SHP77 treated with DMSO at 0.1 percent for 48 hours (cell line): ENCODE measurements at places on chromosomes 6 and 20.

GRCh38 chr6:45877970-45878590 is 137.6 kb downstream of the CLIC5 start:
- no peak for DNase-seq

DNA sequence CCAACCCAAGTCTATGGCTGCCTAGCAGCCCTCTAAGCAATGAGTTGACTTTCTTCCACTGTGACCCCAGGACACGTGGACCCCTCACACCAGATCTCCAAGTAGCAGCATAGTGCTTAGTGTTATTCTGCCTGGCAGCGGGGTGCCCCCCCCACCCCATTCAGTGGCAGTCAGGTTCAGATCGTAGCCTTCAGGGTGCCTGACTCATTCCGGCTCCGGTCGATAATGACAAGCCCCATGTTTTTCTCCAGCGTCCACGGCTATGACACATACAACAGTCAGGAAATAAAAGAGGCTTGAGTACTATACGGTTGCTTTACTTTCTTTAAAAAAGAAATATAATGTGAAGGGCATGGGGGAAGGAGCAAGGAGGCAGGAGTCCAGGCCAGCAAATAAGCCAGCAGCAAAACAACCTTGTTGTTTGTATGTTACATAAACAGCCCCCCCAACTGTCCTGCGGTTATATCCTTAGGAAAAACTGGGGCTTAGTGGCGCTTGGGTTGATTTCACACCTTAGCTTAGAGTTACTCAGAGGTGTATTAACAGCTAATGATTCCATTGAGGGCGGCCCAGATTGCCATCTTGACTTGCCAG is 23.1 kb downstream of the GNAS start:
- DNase-seq, result no peak

GRCh38 chr6:152004896-152005295 is 197.4 kb downstream of the ESR1 start:
- DNase-seq, result no peak

GRCh38 chr6:1901556-1901955 is 291.8 kb downstream of the FOXC1 start:
- no peak for DNase-seq

DNA sequence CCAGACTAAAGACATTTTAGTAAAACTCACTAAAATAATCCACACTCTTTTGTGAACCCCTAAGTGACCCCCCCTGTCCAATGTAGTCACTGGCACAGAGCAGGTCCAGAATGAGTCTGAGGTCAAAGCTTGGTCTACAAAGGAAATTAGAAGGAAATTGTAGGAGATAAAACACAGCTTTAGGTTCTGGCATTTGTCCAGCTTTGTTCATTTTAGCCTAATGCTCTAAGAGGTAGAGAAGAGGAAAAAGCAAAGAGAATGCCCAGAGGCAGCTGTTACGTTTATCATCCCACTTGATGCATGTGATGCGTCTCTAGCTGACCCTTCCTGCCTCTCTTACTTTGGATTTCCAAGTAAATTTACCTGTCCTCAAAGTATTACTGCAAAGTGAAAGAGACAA is 62.5 kb downstream of the CNKSR3 start:
- no peak for DNase-seq

- no peak for DNase-seq
Observed at GRCh38 chr6:37021356-37022129, 16.1 kb downstream of the FGD2 start.

- DNase-seq, result no peak
Observed at GRCh38 chr20:19916531-19917485, 100.4 kb upstream of the NAA20 start.

DNA sequence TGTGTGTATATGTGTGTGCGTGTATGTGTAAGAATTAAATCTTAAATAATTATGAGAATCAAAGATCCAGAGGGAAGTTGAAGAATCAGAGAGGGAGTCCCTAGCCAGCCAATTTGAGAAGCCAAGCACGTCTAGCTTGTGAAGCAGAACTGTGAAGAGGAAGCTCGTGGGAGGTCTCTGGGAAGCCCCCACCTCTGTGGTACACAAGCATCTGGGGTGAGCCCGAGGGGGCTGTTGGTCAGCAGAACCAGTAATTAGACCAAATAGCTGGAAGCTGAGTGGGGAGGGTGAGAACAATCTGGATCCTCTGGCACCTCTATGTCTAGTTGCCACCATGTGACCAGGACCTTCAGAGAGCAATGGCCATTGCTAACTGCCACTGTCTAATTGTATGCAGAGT is 310.0 kb upstream of the PRND start:
- DNase-seq, result no peak

GRCh38 chr6:48883116-48883515 is 579.9 kb downstream of the MMUT start:
- no peak for DNase-seq

DNA sequence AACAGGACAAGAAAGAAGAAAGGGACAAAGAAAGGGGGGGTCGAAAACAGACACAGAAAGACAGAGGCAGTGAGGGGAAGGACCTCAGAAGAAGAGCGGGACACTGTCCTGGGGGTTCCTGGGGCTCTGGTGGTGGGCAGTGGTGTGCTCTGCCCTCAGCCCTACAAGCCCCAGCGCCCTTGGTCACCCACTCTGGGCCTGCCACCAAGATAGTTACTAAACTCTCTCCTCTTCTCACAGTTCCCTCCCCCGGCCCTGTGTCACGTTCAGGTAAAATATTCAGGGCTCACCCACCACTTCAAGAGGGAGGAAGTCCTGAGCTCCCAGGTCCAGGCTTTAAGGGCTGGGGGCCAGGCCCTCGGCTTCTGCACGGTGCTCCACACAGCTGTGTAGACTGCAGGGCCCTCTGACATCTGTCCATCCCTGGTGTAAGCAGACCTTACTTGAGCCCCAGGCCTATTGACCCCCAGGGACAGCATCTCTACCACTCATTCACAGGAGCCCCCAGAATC is 87.4 kb downstream of the MRPL14 start:
- no peak for DNase-seq

GRCh38 chr20:25273046-25273445 is 25.2 kb downstream of the PYGB start:
- DNase-seq, result no peak

DNA sequence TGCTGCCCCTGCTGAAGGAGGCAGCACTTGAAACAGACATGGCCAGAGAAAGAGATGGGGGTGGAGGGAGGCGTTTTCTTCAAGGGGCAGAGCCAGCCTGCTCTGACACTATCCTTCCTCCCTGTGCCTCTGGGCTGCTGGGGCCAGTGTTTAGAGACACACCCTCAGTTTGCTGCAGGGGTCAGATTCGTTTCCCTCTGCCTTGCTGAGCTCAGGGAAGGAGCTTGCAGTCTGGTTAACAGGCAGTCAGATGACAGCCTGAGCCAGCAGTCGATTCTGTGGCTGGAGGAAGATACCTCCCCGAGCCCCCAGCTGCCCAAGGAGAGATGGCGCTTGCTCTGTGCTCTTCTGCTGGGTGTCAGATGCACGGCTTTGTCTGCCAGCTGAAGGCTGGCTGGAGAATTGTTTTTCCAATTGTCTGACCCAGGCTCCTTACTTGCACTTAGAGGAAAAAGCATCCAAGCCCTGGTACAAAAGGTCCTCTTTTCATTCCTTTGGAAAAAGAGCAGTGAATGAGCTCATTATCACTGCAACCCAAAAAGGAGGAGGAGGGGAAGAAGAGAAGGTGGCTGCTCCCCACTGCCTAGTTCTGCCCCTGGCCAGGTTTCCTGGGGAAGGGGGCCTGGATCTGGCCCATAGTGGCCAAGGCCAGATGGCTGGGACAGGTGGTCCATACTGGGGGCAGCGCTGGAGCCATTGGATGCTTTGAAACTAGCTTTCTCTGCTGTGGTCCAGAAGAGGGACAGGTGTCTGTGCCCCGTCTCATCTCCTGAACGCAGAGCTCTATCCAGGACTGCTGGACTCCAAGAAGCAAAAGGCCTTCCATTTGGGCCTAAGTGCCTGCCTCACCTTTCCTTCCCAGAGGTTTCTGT is 88.2 kb downstream of the TCP11 start:
- DNase-seq, result no peak

DNA sequence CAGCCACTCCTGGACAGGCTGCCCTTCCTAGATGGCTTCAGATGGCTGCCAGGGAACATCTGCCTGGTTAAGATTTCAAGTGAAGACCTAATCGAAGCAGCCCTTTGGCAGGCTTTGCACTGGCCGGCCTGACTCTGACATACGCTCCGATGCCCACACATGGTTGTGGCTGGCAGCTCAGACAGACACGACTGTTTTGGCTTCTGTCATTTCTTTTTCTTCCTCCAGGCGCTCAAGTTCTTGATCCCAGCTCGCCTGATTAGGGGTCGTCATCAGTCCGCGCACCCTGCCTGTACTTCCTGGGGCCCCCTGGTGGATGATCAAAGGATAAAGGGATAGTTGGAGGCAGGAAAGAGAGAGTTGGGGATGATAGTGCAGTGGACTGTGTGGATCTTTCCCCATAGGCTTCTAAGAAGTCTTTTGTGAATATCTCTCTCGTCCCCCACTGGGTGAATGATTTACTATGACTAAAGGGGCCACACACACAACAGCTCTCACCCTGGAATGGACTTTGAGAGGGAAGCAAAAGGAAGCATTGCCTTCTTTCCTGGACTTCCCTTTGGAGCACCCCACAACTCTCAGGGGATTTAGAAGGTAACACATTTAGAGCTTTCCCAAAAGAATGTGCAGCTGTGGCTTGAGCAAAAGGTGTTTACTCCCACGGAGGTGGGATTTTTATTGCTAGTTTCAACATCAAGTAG is 21.4 kb upstream of the TRAM2 start:
- DNase-seq, result peak; percentile 64

- DNase-seq, result no peak
Observed at GRCh38 chr20:41094353-41095055, 42.8 kb upstream of the PLCG1 start.

GRCh38 chr6:89977808-89978748 is 83.8 kb downstream of the GJA10 start:
- peak; percentile 69 for DNase-seq

- no peak for DNase-seq
Observed at GRCh38 chr20:50646483-50646996, 44.8 kb downstream of the RIPOR3 start.

GRCh38 chr20:8408587-8409307 is 276.7 kb downstream of the PLCB1 start:
- DNase-seq, result no peak

- DNase-seq, result no peak
Observed at GRCh38 chr20:57212534-57213276, 53.7 kb downstream of the BMP7 start.

GRCh38 chr6:75813476-75814250 is 64.6 kb downstream of the MYO6 start:
- DNase-seq, result no peak

GRCh38 chr20:57627339-57627738 is 7.1 kb upstream of the ZBP1 start:
- no peak for DNase-seq

DNA sequence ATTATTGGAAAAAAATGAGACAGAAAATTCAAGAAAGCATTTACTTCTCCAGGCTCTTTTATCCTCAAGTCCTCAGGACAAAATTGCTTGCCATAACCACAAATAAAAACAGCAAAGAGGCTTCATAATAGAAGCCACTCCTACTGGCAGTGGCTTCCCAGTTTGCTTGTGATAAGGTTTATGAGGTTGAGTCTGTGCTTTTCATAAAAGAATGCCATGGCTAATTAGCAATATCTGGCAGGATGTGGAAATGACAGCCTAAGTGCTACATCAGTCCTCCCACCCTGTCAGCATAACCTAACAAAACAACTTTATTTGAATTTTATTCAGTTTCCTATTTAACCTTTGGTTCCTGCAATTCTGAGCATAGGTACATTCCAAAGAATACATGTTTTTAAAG is 80.9 kb upstream of the HTR1E start:
- DNase-seq, result no peak

GRCh38 chr20:23753589-23753988 is 2.9 kb upstream of the CST1 start:
- DNase-seq, result no peak

DNA sequence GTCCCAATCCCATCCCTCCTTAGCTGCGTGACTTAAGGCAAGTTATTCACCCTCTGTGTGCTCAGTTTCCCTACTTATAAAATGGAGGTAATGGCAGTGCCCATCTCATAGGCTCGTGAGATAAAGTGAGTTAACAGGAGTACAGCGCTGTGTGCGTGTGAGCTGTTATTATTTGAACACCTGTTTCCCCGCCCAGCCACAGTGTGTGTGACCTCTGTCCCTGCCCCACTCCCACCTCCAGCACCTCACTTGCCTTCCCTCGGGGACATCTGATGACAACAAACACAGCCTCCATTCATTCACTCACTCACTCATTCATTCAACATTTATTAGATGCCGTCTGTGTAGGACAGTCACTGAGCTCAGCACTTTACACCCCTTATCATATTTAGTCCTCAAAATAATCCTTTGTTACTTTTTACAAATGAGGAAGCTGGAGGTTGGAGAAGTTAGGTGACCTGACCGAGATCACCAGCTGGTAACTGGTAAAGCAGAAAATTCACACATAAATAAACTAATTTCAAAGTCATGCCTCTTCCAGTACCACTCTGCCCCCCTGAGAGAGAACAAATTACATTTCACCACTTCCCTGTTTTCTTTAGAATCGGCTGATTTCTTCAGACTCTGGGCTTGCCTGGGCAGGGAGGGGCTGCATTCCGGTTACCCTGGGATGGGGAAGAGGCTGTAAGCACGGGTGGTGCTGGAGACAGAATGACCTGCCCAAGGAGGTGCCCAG is 58.6 kb downstream of the CPNE5 start:
- DNase-seq, result peak; percentile 22

DNA sequence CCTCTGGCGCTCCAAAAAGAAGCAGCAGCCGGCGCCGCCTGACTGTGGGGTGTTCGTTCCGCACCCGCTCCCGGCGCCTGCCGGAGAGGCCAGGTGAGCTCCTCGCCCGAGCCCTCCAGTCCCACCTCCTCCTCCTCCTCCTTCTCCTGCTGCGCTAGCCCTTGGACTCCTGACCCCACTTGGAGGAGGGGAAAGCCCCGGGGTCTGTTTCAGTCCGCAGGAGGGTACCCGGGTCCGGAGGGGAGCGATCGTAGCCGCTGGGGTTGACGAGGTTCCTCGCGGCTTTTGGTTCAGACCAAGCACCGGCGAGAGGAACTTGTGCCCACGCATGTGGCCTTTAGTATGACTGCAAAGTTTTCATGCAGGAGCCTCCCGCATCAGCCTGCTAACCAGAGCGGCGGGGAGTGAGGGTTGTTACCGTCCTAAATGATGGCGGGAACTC is 493 bp downstream of the CRYBG1 start:
- no peak for DNase-seq

- no peak for DNase-seq
Observed at GRCh38 chr6:39254999-39255535, 25.8 kb upstream of the KCNK5 start.

DNA sequence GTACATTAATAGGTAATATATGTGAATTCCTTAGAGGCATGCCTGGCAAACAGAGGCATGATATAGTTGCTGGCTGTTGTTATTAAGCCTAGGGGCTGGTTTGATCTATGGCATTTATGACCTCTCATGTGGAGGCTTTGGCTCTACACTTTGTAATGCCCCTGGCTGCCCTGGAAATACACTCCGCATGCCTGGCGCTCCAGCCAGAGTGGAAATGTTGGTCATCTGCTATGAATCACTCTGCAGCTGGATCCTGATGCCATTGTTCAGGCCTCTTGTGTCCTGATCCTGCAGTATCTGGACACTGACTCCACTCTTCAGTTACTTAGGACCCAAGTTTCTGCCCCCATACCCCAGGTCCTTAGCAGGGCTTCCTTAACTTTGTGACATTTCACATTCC is 200.5 kb upstream of the PCSK2 start:
- no peak for DNase-seq
